Femur (tissue), 1 donor: ENCODE measurements at places on chromosomes 2 and 18.

- DNase-seq = peak; percentile 54
Measured at GRCh38 chr2:171347591-171348032, 86.2 kb downstream of the METTL8 start.

GRCh38 chr2:119852214-119852613 is 92.5 kb downstream of the PTPN4 start:
- no peak for DNase-seq

GRCh38 chr2:230564805-230565779 is 147.6 kb upstream of the CAB39 start:
- no peak for DNase-seq

GRCh38 chr2:229342376-229342775 is 71.3 kb upstream of the PID1 start:
- no peak for DNase-seq

DNA sequence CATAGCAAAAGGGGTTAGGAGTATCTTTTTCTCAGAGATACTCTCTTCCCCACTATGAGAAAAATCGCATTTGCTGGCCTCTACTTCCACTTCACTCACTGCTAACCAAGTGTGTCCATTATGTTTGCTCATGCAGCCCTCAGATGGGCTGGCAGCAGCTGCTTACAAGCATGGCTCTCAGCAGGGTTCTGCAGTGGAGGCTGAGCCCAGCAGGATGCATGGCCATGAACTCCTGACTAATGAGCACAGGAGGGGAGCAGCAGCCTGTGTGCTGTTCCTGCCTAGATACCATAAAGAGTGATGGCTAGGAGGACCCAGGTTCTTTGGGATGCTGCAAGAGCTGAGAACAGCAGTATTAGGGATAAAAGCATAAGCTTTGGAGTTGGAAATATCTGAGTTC is 316.9 kb upstream of the THSD7B start:
- DNase-seq = no peak
